RPMI7951 (cell line): ENCODE measurements at places on chromosomes 6 and 20.
A peak's percentile ranks its signal among the peaks of the same experiment; 100 is the strongest.

DNA sequence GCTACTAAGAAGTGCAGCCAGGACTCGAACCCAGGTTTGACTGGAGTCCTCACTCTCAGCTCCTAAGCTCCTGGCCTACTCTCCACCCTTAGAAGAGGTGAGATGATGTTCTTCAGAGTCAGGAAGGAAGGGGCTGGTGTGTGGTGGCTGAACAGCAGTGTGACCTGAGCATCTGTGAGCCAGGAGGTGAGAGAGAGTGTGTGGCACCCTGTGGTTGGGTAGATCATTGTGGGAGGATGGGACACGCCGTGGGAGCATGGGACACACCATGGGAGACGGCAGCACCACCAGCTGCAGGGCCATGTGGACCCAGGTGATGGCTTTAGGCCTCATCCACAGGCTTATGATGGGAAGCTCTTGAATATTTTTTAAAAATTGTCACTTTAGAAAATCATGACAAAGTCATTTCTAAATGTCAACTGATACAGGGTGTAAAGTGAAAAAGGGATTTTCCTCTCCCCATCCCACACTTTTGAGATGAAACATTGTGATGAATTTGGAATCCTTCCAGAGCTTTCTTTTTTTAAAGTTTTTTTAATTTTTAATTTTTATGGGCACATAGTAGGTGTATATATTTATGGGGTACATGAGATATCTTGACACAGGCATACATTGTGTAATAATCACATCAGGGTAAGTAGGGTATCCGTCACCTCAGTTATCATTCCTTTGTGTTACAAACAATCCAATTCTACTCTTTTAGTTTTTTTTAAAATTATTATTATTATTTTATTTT, 31.6 kb downstream of the SRC start:
- DNase-seq: no peak

DNA sequence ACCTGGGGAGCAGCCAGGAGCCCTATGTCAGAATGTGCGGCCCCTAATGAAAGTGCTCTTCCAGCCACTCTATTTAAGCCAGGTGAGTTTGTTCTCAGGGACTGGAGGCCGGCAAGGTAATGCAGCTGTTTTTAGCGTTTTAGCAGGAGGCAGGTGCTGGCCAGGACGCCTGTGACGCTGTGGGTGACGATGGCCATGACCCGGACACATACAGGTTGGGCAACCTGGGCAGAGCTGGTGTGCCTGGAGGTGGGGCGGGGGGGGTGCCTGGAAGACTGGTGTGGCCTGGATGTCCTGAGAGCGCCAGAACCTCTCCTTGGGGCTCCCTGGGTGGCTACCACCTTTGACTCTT, 51.7 kb downstream of the RBM38 start:
- no peak for DNase-seq

DNA sequence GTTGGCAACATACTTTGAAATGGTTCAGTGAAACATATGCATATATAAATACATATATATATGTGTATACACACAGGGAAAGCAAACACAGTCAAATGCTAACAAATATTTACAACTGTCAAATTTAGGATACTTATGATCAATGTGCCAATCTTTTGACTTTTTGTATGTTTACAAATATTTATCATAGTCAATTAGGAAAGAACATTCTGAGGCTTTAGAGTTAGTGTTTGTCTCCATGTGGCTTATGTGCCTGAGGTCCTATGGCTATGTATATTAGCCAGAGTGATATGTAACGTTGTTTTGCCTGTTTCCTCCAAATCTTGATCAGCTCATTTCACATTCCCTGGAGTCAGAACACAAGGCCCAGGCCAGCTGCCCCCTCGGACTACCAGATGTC, 126.5 kb upstream of the MAN1A1 start:
- DNase-seq: no peak

DNA sequence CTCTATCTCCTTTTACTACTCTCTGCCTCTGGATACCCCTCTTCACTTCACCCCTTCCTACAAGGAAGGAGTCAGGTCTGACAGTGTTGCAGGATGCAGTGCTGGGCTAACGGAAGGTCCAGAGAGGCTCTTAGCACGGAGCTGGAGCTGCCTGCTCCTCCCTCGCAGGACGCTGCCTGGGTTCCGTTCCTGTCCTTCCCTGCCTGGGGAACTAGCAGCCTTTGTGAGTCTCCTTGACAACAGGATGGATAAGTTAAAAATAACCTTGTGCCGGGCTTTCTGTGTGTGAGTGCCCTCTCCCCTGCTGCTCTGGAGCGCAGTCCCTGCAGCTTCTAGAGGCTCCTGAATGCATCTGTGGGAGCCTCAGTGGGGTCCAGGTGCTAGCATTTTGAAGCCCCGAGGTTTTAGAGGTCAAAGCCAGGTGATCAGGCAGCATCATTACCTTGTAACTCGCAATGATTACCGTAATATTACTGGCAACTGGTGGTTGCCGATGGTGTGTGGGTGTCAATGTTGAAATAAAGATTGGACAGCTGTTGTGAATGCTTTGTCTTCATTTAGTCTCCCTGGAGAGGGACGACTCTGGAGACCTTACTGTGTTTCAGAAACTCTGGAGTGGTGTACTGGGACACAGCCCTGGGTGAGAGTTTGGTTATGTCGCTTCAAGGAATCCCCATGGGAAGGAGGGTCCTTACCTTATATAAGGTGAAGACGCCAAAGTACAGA, 44.4 kb downstream of the CDS2 start:
- no peak for DNase-seq

DNA sequence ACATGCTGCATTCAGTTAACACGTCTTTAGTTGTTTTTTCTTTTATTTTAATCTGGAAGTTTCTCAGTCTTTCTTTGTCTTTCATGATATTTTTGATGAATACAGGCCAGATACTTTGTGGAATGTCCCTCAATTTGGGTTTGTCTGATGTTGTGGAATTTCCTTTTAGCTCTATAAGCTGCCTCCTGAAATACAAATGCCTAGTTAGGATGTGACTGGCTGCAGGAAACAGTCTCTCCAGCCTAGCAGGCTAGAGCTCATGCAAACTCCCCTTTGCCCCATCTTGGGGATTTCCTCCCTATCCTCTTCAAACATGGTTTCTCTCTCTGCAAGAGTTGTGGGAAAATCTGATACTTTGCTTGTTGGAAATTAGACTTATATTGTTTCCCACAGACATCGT, 89.3 kb upstream of the JAG1 start:
- DNase-seq: no peak

DNA sequence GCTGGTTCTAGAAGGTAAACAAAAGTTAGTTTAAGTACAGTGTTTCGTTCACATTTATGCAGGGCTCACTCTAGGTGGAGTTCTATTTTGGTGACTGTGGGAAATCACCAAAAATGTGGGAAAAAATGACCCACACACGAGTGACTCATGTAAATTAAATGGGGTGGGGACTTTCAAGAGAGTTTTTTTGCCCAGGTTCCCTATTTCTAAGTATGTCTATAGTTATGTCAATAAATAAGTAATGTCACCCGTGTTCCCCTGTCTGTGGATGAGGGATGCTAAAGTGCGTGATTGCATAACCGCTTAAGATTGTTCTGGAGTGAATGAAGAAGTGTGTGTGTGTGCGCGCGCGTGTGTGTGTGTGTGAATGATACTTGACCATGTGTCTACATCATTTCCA, 69.1 kb downstream of the MYB start:
- no peak for DNase-seq

GRCh38 chr20:3869839-3870634, 19.1 kb upstream of the PANK2 start:
- DNase-seq: no peak

DNA sequence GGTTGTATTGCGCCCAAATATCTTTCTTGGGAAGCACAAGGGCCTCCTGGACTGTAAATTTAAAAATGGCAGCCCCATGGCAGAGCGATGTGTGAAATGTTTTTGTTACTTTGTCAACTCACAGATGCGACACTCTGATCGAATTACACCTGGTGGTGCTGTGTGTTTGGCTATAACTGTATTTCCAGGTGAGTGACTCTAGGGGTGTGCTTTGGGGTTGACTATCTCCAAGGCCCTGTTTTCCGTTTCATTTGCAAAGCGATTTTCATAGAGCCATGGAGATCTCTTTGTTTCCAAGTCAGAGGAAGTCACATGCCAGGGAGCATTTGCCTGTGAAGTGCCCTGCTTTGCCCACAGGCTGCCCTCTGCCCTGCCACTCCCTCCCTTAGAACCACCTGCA, 93.5 kb downstream of the CDC5L start:
- no peak for DNase-seq

GRCh38 chr6:132499757-132500156, 13.2 kb downstream of the STX7 start:
- no peak for DNase-seq

DNA sequence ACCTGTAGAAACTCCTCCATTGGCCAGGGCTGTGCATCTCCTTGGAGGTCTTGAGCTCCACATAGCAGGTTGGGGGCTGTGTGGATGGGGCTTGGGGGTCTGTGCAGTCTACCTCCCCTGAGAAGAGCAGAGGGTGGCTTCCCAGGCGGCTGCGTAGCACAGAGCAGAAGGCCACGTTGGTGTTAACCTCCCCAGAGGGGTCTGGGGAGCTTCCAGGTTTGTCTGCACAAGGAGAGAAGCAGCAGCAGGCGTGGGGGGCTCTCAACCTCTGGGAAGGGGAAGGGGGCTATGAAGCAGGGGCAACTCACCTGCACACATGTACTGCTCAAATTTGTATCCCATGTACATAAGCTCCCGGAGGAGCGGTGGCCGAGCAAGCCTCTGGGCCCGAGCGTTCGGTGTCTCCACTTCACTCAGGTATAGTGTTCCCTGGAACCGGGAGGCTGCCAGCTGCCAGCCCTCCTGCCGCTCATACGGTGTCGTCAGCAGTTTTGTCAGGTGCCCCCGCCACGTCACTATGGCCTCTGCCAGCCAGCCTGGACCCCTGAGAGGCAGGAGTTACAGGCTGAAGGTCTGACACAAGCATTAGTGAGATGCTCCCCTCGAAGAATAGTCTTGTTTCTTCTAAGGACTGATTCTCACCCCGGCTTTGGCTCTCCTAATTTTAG, 1.2 kb downstream of the DXO start:
- no peak for DNase-seq

DNA sequence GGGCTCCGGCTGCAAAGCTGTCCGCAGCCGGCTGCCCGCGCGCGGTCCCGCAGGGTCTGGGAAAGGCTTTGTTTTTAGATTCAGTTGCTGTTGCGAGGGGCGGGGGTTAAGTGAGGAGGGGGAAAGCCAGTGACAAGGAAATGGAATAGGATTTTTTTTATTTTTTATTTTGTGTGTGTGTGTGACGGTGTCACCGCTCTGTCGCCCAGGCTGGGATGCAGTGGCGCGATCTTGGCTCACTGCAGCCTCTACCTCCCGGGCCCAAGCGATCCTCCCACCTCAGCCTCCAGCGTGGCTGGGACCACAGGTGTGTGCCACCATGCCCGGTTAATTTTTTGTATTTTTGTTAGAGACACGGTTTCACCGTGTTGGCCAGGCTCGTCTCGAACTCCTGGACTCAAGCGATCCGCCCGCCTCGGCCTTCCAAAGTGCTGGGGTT, 615 bp upstream of the UBE2J1 start:
- DNase-seq: no peak

DNA sequence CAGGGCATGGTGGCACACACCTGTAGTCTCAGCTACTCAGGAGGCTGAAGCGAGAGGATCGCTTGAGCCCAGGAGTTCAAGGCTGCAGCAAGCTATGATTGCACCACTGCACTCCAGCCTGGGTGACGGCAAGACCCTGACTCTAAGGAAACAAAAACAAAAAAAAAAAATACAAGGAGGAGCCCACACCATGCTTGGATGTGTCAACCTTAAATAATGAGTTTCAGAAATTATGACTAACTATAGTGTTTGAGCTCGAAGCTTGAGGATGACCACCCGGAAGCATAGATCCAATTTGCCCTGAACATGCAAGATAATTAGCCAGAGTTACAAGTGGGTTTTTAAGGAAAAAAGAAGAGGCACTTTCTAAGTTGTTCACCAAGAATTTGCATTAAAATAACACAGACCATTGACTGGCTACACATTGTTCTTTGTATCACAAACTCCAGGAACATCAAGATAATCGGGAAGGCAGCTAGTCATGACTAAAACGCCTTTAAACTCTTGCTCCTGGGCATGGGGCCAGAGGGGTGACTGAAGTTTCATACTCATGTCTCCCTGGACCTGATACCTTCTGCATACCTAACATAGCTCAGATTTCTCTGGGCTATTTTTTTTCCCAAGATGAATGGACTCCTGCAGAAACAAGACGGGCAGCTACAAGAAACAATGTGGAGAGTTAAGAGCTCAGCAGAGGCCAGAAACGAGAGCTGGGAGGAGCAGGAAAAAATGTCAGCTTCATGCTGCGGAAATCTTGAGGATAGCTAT, 289.6 kb downstream of the PREX1 start:
- peak; percentile 46 for DNase-seq

DNA sequence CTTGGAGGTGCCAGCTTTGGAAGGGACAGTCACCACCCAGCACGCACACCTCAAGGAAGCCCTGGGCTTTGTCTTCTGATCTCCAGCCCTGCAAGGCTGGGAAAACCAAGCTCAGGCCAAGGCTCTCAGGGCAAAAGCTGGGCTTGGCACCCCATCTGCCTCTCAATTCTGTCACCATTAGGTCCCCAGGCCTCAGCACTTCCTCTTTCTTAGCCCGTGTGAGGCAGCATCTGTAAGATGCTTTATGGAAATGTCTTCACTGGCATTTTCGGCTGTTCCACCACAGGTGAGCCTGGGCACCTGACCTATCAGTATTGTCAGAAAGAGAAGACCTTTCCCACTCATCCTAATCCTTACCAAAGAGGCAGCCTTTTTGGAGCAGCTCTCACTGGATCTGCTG, 24.6 kb downstream of the GMEB2 start:
- DNase-seq: no peak

DNA sequence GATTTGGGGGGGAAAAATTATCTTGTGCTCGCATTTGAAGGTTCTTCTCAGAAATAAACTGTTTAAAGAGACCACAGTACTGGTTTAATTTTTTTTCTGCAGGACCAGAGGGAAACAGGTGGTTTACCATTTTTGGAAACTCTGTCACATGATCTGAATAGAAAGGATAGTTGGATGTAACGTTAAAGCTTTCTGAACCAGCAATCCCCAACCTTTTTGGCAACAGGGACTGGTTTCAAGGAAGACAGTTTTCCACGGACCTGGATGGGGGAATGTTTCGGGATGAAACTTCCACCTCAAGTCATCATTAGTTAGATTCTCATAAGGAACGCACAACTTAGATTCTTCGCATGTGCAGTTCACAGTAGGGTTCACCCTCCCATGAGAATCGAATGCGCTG, 50.4 kb downstream of the MCM8 start:
- no peak for DNase-seq

DNA sequence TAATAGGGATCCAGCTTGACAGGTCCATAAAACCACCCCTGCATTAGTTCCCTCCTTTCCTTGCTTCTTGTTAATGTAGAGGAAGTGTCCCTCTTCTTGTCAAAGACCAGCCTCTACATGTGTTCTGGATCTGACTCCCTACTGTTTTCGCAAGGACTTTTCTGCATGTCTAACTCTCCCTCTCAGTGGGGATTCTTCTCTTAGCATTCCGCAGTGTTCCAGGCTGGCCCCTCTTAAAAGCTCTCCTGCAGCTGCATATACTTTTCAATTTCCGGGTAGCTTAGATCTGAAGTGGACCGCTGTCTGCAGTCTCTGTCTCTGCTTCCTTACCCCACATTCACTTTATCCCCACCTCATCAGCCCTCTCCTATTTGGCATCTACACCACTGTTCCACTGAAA, 96.1 kb upstream of the MAN1A1 start:
- DNase-seq: peak; percentile 5
